ENCODE measurements at places on chromosomes 2 and 18.
A peak's percentile ranks its signal among the peaks of the same experiment; 100 is the strongest.

GRCh38 chr2:45643095-45643494, 8.4 kb upstream of the PRKCE start:
- peak; percentile 37 for DNase-seq

GRCh38 chr2:102130647-102130991, 11.9 kb upstream of the IL1R1 start:
- no peak for DNase-seq

DNA sequence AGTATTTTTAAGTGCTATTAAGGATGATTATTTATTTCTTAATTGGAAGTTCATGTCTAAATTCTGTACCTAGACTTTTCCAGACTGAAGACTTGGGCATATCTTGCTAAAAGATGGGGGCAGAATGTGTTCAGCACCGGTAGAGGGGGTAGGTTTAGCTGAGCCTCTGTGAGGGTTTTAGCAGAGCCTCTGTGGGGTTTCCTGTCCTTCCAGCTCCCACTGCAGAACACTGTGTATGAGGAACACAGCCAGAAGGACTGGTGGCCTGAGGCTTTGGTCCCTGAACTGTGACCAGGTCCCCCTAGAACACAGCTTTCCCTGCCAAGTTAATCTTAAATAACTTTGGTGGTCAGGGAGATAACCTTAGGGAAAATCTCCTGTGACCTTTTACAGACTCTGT, 123.4 kb upstream of the EPC2 start:
- DNase-seq = no peak

GRCh38 chr2:29106256-29106655, 9.0 kb upstream of the CLIP4 start:
- DNase-seq = no peak

DNA sequence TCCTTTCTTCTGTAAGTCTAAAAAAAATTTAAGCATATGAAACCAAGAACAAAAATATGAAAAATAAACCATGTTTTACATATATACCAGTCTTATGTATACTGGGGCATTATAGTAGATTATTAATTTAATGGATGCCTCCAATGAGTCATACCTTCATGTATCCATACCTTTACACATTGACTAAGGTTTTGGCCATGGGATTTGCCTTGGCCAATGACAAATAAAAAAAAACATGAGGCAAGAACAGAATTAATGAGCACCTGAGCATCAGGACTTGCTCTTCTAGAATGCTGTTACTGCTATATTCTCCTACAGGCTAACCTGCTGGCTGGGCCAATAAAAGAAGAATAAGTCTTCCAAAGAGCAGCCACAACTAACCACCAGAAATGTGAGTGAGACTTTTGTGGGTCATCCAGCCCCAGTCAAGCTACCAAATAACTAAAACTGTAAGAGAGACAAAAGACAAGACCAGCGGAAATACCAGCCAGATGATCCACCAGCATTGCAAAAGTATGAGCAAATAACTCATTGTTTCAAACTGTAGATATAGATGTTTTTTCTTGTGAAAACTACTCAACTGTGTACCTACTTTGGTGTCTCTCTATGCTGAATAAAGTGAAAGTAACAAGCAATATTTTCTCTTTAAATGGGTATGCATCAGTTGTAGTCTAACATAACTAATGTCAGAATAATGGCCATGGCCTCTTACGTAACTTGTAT, 749.6 kb upstream of the VRK2 start:
- no peak for DNase-seq

DNA sequence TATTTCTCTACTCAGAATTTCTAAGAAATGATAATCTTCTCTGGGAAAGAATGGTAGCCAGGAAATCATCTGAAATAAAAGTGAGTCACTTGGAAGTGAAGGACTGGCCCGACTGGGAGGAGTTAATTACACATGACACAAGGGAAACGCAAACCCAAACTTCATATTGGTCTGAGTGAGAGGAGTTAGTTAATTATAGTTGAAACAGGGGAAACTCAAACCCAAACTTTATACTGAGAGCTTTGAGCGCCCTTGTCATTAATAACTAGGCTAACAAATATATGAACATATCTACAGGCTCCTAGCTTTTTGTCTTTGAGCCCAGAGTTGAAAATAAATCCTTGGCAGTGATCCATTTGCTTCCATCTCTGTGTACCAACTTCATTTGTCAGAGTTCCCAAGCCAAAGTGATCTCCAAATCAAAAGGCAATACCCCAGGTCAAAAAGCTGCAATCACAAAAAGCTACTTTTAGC, 187.8 kb upstream of the COL3A1 start:
- DNase-seq = peak; percentile 88

GRCh38 chr18:6561862-6562291, 147.2 kb upstream of the L3MBTL4 start:
- DNase-seq = peak; percentile 50

DNA sequence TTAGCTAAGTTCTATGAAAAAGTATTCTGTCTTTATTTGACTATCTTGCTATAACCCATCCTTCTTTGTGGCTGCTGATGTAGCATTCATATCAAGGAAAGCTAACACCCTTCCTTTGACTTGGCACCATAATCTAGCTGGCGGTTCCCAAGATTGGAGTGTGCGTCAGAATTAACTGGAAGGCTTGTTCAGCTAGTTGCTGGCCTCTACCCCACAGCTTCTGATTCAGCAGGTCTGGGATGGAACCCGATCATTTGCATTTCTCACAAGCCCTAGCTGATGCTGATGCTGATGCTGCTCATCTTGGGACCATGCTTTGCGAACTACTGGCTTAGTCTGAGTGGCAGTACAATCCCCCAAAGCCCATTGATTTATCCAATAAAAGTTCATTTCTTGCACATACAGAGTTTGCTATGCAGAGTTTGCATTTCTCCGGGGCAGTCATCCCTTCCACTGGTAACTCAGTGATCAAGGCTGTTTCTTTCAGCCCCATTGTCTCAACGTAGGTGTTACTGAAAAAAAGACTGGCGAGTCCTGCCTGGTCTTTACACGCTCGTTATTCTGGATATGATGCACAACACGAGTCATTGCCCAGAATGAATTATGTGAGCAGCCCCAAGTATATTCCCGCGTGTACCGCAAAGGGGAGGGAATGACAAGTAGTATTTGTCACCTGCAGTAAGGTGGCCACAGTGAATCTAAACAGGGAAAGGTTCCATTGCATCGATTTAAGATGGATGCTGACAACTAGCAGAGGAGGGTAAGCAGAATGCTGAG, 96.5 kb downstream of the ZNF532 start:
- DNase-seq = no peak

- no peak for DNase-seq
Observed at GRCh38 chr2:109472974-109473373, 140.8 kb downstream of the SEPTIN10 start.

- DNase-seq = peak; percentile 56
Observed at GRCh38 chr18:76493213-76494161, 1.6 kb downstream of the ZNF516 start.

Measured in muscle of leg (tissue), 16 donors.